AG08395 (cell line): ENCODE measurements at places on chromosomes 2 and 18.
A peak's percentile ranks its signal among the peaks of the same experiment; 100 is the strongest.

GRCh38 chr2:187493877-187494568 is 46.0 kb upstream of the CALCRL start:
- DNase-seq = no peak

GRCh38 chr2:240996161-240996833 is 2.1 kb upstream of the SNED1 start:
- DNase-seq = no peak

DNA sequence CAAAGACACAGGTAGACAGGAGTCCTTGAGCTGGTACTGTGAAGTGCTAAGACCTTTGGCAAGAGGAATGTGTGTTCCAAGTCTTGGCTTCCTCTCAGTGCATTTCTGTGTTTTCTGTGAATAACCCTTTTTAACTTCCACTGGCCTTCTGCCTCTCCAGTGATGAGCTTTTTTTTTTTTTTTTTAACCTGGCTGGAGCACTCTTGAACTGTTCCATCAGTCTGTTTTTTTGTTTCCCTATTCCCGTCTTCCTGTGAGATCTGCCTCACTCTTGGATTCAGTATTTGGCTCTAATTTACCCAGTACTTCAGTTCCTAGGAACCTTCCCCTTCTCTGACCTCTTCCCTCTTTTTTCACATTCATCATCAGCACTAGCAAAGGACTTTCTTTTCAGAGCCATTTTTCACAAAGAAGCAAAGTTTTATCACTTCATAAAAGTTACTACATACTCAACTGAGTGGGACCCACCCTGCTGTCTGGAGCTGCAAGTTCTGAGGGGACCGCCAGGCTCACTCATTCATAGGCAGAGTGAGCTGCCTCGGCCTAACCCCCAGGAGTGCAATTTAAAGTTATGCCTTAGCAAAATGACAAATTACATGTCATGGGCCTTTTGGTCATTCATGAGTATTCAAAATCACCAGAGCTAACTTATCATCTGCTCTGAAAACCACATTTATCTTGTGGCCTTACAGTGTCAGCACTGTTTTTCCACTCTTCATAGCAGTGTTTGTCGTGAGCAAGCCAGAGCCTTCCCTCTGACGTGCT is 126.9 kb upstream of the DAPL1 start:
- no peak for DNase-seq

DNA sequence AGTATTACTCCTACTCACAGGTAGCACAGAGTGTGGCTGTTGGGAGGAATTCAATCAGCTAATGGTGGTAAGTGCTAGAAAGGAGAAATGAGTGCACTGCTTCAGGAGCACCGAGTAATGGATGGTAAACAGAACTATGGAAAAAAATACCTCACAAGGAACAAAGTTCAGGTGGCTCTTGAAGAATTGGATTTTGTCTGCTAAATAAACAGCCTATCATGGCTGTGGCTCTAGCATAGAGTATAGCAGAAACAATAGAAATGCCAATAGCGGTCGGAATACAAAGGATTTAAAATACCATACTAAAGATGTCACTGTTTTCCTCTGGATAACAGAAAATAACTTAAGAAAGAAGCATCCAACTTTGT is 482.5 kb downstream of the NUP35 start:
- no peak for DNase-seq

DNA sequence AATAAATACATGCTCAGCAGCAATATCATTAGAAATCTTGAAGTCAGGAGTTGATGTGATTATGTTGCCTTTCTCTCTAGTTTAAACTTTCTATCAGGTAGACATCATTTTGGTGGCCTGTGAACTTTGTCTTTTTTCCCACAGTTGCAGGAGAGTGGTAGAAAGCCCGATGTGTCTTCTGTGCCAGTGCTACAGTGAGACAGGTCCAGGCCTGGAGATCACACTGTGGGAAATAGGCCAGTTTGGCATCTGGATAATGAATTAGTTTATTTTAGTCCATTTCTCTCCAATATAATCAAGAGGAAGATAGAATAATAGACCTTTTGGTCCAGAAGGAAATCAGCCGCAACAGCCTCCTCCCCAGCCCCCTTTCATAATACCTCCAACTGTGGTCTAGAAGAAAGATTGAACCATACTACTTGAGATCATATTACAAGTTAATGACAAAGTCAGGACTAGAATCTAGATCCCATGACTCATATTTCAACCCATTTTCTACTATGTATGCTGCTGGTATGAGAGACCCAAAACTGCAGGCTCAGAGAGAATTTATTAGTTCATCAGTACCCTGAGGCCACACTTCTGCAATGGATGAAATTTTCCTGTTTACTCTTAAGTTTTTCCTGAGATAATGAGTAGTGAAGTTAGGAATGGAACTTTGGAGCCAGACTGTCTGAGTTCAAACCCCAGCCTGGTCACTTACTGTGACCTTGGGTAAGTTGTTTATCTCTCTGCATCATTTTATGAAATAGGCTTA is 20.6 kb downstream of the KCMF1 start:
- peak; percentile 75 for DNase-seq

DNA sequence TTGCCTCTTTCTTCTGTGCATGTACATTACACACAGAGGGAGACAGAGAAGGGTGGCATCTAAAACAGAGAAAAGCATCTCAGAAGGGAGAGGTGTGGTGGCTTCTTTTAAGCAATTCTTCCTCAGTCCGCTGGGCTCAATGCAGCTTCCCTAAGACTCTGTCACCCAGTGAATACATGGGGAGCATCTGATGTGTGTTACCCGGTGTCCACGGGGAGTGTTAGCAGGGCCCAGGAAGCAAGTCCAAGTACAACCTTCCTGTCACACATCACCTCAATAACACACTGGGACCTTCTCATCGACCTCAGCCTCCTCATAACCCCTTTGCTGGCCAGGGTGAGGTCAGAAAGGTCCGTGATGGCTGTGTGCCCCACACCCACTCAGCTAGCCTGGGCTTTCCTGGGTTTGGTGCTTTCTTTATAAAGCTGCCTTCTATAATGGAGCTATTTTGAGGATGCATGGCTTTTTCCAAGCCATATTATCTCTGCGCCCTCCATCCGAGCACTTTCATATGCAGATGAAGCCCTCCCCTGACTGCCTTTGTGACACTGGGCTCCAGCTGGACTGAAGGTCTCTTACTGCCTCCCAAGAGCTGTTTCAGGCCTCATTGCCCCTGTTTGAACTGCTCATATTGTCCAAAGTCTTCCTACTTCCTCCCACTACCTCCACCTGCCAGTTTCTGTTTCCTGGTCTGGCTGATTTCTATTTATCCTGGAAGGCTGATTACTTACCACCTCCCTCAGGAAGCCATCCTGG is 21.4 kb downstream of the TNFRSF11A start:
- no peak for DNase-seq

DNA sequence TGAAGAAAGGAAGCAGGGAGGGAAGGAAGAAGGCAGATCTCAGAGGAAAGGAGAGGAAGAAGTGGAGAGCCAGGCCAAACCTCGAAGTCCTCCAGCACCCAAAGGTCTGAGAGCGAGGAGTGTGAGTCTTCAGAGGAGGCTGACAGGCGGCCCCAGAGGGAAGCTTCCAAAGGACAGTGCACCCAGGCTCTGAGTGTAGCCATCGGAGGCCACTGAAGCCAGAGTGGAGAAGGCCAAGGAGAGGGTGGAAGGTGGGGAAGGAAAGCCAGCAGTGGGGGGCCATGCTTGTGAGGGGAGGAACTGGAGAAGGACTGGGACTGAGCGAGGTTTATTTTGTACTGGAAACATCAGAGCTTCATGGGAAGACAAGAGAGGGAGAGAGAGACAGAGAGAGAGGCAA is 6.0 kb downstream of the ATP6V1B1 start:
- DNase-seq = no peak

- DNase-seq = no peak
Measured at GRCh38 chr2:157853211-157853610, 22.9 kb downstream of the ACVR1 start.

- no peak for DNase-seq
Measured at GRCh38 chr2:142974288-142975024, 97.0 kb downstream of the KYNU start.

DNA sequence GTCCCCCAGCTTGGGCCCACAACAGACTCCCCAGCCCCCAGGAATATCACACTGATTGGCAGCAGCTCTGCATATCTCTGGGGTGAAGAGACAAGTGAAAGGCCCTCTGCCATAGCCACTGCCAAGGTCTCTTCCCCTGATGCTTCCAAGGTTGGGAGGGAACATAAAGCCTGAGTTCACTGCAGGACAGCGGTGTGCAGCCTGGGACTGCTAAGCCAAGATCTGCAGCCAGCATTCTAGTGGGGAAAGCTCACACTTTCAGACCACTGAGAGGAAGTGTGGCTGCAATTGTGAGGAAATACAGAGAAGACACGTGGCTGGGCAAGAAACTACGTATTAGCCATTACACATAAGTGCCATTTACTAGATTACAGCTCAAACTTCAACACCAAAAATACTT is 100.7 kb downstream of the MAIP1 start:
- no peak for DNase-seq

DNA sequence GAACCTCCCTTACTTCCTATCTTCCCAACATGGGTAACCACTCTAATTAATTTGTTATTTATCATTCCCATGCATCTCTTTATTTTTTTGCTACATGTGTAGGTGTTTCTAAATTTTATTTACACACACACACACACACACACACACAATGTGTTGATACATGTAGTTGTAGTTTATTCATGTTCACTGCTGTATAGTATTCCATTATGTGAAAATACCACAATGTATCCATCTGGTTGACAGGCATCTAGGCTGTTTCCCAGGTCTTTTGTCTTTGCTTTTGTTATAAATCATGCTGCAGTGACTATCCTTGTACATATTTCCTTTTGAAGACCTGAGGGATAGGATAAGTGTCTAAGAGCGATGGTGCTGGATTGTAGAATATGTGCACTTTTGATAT is 59.7 kb downstream of the ACAA2 start:
- no peak for DNase-seq

DNA sequence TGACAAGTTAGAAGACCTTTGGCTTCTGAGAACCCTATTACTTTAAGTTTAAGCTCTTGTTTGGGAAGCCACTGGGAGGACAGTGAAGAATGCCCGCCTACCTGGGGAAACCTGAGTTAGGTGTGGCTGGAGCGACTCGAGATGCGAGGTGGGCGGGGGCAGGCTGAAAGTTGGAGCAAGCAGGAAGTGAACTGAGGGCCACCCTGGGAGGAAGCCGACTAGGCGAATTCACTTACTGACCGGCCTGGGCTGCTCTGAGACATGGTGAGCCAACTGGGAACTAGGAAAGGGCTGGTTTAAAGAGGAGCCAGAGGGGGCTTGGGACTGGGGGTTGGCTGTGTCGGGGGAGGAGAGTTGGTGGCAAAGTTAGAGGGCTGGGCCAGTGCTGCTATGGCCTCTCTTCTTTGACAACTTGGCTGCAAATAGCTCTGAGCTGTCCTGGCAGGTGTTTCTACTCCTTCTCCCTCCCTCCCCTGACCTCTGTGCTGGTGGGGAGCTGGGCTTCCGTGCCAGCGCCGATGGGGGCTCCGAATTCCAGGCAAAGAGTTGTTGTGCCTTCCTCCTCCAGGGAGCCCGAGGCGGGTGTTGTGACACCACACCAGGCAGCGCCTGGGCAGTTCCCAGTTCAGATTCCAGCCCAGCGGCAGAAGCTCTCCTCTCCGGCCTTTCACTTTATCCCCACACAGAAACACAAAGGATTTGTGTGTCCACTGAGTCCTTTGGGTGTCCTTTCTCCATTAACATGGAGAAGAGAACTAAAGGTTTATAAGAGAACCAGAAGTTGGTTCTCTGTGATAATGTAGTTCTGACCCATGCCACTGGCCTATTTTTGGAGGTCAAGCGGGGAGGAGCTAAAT is at the start of gene VAMP8:
Gene VAMP8 (plus strand): TSS at position 201 of the 857 bp plus-strand sequence. CDS start 61 bp downstream, at position 262.
- no peak for DNase-seq

DNA sequence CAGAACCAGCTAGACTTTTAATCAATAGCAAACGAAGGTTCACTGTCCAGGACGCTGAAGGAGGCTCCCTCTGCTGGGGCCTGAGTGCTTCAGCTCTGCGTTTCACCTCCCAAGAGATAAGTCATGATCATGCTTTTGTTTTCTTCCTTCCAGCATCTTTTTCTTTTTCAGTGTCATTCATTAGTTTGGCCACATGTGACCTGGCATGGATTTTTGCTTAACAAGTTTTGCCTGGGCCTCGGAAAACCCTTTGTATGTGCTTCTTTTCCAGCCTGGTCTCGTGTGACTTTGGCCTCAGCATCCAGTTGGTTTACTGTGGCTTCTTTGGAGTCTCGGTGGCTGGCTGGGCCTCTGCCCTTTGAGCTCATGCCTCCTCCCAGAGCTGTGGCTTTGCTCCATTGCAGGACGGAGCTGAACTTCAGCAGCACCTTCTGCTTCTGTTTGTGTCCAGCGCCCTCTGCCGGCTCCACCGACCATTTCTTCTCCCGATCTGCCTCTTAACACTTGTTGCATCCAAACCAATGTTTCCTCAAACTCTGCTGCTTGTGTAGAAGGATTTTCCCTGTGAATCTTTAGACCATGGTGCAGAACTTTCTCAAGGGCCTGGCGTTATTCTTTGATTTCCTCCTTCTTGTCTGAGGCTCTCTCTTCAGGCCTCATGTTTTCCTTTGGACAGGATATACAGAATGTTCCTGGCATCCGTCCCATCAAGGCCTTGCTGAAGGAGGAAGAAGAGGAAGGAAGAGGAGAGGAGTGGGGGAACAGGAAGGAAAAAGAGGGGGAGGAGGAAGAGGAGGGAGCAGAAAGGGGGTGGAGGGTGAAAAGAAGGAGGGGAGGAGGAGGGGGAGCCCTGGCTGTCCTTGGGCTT is 23.6 kb upstream of the HES6 start:
- peak; percentile 96 for DNase-seq

- peak; percentile 61 for DNase-seq
Measured at GRCh38 chr2:224711859-224712665, 4.1 kb downstream of the CCDC195 start.

GRCh38 chr2:179454443-179455171 is 190.0 kb upstream of the SESTD1 start:
- peak; percentile 57 for DNase-seq

GRCh38 chr18:73458186-73458964 is 590.6 kb upstream of the NETO1 start:
- DNase-seq = no peak

GRCh38 chr18:32470460-32470713 is 295 bp downstream of the GAREM1 start:
- DNase-seq = no peak

DNA sequence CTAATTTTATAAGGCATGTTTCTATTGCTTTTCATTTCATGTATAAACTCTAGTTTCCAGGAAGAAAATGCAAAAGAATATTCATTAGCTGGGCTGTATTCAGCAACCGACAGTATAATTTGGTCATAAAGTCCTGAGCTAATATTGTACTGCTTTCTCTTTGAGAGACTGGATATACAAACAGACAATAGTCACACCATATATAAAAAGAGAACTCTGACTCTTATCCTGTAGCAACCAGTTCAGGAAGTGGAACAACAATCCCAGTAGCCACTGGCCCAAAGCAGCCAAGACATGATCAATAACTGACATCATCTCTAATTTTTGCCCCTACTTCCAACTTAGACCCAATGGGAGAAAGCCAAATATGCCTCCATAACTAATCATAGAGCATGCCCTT is 160.8 kb downstream of the FSIP2 start:
- DNase-seq = no peak

- no peak for DNase-seq
Measured at GRCh38 chr2:139805441-139805840, 1025.3 kb upstream of the NXPH2 start.

DNA sequence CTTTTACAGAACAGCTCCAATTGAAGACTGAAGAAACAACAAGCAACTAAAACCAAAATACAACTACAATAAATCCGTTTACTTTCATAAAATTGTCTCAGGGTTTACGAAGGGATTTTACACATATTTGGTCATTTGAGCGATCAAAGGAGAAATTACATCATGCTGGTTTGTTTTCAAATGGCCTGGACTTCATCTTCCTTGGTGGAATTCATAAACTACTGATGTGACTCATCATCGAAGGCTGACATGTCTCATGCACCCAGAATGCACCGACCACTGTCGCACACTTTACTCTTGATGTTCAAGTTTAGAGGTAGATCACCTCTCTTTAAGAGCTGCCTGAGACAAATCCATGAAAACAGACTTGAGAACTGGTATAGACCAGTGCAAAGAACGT is 25.6 kb upstream of the PMAIP1 start:
- peak; percentile 86 for DNase-seq
